ENCODE measurements at places on chromosomes 6 and 20. TPM values are rescaled to one million over a fixed set of nuclear protein-coding genes. Genes with fewer than 3 reads are reported as not detected.

The PGM3 gene
- 72.3 TPM for total RNA-seq

The LAMA2 gene
- total RNA-seq, result 0.09 TPM

The CST5 gene
- not detected for total RNA-seq

The ARMH2 gene
- not detected for total RNA-seq

The TAPBP gene
- total RNA-seq, result 48.9 TPM

The HDGFL1 gene
- not detected for total RNA-seq

The ENPP1 gene
- total RNA-seq, result 0.43 TPM

The XKR7 gene
- total RNA-seq, result not detected

The EIF6 gene
- 153 TPM for total RNA-seq

The TGM3 gene
- not detected for total RNA-seq

The PRDM13 gene
- not detected for total RNA-seq

The DPPA5 gene
- total RNA-seq, result not detected

The LAMP5 gene
- 7.8 TPM for total RNA-seq

The CYP39A1 gene
- total RNA-seq, result 0.22 TPM

The DDX27 gene
- total RNA-seq, result 21.5 TPM

The GPX5 gene
- total RNA-seq, result not detected

The TOMM34 gene
- 9.9 TPM for total RNA-seq

The OOEP gene
- 0.22 TPM for total RNA-seq

The SLC18B1 gene
- total RNA-seq, result 9.0 TPM

The COQ3 gene
- total RNA-seq, result 4.4 TPM

The SPATS1 gene
- not detected for total RNA-seq

The SAMD10 gene
- total RNA-seq, result 3.3 TPM

The TOX2 gene
- total RNA-seq, result 0.43 TPM

The SNRPB gene
- 212 TPM for total RNA-seq

The SEMG1 gene
- not detected for total RNA-seq

The CDH26 gene
- total RNA-seq, result 0.87 TPM

The HLA-DOA gene
- total RNA-seq, result not detected

The WFDC10B gene
- total RNA-seq, result not detected

The APOM gene
- 0.54 TPM for total RNA-seq

The DUSP15 gene
- total RNA-seq, result 1.3 TPM
